ENCODE measurements at places on chromosomes 7 and 10.

DNA sequence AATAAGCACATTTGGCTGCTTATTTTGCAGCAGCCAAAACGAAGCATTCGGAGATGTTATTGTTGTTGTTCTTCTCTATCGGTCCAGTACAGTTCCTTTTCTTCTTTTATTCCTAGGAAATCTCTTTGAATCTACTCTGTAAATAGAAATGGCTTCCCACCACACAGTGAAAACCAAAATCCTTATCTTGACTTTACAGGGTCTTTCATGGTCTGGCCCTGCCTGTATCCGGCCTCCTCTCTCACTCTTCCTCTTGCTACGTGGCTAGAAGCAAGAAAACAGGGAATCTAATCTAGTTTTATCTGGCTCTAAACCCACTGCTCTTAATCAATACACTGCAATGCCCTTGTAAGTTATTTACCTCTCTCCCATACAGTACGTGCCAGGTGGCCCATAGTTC is 926.0 kb upstream of the C7orf33 start:
- DNase-seq, result no peak

DNA sequence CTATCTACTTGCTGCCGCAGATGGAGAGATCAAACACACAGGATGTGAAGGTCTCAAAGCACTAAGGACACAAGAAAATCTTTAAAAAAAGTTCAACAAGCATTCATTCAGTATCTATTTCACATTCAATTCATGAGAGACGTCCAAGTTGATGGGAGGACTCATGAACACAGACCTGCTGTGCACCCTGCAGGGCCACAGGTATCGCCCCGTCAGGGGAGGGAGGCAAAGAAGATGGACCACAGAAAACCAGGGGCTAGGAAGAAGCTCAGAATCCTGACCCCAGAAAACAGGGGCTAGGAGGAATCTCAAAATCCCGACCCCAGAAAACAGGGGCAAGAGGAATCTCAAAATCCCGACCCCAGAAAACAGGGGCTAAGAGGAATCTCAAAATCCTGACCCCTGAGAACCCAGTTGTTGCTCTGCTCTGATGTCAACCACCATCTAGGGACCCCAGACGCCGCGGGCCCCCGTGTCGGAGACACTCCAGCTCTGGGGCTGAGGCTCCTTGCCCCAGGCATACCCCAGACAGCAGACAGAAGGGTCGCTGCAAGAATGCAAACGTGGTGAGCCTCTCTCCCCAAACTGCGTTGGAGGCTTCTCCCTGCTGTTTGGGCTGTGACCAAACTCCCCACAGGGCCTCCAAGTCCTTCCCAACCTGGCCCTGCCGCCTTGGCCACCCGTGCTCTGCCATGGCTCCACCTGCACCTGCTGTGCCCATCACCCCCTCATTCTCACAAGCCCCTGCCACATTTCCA is 197.6 kb downstream of the DIP2C start:
- DNase-seq, result no peak

GRCh38 chr7:157494506-157495176 is 157.8 kb downstream of the DNAJB6 start:
- DNase-seq, result peak; percentile 3

GRCh38 chr10:79487296-79488194 is 24.8 kb upstream of the EIF5AL1 start:
- DNase-seq, result peak; percentile 23

GRCh38 chr10:123527151-123527550 is 139.0 kb upstream of the GPR26 start:
- DNase-seq, result no peak

Data from stimulated activated CD4-positive, alpha-beta T cell treated with anti-CD3 and anti-CD28 coated beads, Interleukin-4, amount 100 ng/mL, for 24 hours (primary cell).